Fibroblast of mammary gland (primary cell): ENCODE measurements at places on chromosomes 2 and 18.

DNA sequence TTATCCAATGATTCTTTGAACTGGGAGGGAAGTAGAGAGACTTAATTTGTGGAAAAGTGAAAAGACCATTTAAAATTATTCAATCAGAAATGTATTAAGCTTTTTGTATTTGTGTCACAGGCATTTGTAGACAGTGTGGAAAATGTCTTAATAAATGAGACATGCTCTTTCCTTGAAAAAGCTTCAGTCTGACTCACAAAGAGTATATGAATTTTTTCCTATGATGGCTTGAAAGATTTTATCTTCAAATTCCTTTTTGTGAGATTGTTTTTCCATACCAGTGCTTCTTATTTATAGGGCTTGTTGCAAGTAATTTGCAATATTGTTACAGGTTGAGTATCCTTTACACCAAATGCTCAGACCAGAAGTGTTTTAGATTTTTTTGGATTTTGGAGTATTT, 39.5 kb downstream of the STON1 start:
- DNase-seq, result no peak

- no peak for DNase-seq
Measured at GRCh38 chr2:147548451-147548850, 296.4 kb upstream of the ACVR2A start.

DNA sequence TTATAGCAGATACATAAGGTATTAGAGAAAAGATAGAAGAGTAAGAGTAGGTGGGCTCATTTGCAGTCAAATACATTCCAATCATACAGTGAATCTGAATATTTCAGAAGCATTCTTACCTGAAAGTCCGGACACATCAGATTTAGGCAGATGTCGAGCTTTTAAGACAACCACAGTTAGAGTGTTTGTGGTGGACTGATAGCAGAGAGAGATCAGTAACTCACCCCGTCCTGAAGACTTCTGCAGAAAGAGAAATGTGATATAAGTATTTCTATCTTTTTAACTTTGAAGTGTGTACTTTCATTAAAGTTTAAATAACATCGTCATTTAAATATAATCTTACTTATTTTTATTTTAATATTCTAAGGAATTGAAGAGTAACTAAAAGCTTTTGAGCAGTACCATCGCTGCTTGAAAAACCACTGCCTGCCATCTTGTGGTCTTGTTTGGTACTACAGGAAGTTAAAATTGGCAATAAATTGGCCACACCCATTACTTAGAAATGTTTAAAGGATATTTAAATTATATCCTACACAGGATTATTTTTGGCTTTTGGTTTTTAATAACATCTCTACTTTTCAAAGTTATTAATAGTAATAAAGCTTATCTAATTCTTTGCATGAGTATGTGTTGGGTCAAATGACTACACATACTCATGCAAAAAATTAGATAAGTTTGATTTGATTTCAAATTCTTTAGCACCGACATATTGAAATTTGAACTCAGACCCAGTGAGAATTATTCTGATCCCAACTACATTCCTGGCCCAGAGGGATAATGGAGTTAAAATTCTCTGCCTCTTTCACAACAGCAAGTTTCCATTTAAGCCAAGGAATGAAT, 5.5 kb downstream of the SYT4 start:
- peak; percentile 69 for DNase-seq

DNA sequence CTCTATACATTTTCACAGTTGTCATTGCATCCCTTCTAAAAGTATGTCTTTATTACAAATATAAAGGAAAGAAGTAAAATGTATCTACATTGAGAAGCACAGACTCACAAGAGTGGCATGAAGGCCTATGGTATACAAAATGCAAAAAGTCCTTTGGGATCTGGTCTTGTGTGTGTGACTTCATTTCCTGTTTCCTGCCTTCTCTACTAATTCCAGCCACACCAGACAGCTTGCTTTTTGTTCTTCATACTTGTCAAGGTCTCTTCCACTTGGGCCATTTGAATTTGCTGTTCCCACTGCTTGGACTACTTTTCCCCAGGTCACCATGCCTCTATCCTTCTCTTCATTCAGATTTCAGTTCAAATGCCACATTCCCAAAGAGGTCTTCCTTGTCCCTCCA, 6.7 kb upstream of the PNO1 start:
- peak; percentile 28 for DNase-seq

DNA sequence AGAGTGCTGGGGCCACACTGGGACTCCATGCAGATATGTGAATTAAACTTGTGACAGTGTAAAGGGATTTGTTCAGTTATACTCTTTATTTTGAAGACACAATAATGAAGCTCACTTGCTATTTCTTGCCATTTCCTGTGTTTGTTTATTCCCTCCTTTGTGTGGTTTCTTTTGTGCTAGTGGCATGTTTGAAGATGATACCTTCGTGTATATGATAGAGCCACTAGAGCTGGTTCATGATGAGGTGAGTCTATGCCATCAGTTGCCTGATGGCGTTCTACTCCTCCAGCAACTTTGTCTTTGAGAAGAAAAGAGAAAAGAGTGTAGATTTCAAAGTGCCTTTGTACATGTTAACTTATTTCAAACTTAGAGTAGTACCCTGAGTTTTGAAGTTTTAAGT, 99.2 kb upstream of the FAM237A start:
- DNase-seq, result no peak

- DNase-seq, result no peak
Measured at GRCh38 chr18:33014060-33014796, 241.4 kb upstream of the KLHL14 start.

- DNase-seq, result peak; percentile 14
Measured at GRCh38 chr2:240655931-240656886, 26.5 kb downstream of the AQP12B start.

DNA sequence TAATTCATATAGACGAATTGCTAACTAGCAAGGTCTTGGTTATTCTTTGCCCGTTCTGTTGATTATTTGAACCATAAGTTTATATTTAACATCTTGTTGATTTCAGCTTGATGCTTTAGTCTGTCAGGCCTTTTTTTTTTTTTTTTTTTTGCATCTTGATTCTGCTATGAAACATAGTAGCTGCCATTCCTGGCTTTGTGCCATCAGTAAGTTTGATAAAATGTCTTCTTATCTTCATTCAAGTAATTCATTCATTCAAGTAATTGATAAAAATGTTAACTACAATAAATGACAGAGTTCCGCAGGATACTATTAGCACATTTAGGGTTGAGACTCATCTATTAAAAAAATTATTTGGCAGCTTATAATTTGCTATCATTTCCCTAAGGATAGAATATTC, 134.7 kb downstream of the LYPD6B start:
- DNase-seq, result no peak

DNA sequence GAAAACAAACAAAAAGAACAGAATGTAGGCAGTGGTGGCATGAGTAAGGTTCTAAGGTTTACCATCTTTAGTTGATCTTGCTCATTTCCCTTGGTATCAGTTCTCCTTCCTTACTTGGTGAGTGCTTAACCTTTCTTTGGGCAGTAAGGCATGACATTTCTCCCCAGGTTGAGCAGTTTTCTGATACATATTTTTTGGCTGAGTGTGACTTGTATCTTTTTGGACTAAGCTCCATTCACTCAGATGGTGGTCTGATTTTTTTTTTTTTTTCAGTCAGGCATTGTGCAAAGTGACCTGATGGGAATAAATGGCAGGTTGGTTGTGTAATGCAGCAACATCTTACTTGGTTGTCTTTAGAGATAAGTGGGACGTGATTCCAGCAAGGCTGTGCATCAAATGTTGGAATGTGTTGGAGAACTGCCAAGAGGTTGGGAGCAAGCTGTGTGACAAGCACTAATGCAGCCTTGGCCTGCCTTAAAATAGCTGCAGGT, 15.1 kb downstream of the SPTBN1 start:
- peak; percentile 64 for DNase-seq

DNA sequence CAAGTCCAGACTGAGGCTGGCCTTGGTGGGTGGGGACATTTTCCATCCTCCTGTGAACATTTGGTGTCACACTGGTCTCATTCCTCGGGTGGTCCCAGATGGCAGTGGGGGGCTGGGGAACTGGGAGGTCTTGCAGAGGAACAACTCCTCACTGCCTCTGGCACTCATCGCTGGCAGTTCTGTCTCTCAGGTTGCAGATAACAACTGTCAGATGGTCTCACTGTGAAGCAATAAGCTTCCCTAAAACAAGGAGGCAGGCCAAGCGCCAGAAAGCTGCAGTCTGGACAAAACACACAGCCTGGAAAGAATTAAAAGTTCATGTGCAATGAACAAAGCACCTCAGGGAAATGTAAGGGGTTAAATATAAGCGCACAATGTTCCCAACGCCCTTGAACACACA, 78.1 kb downstream of the IRS1 start:
- peak; percentile 79 for DNase-seq

DNA sequence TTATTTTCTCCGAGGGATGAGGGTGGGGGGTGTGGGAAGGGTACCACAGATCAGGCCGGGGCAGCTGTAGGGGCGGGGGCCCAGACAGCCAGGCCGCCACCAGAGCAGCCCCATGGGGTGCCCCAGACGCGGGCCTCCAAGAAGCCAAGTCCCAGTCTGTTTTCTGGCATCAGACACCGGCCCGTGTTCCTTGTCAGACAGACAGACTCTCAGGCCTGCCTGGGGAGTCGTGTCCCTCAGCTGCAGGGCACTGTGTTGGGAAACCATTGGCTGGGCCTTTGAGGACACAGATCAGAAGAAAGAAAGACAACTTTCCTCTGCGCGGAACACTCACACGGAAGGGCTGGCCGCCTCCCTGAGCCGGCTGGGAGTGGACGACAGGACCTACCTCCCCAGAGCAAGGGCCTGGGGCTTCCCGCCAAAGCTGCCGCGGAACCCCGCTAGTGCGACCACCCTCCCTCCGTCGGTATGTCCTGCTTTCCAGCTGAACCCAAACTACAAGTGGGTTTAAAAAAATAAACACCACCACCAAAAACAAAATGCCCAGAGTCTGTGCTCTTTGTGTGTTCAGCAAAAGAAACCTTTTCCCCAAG, 88.0 kb downstream of the SMAD7 start:
- DNase-seq, result no peak

- DNase-seq, result peak; percentile 54
Measured at GRCh38 chr2:164839914-164840457, 1.6 kb downstream of the COBLL1 start.

DNA sequence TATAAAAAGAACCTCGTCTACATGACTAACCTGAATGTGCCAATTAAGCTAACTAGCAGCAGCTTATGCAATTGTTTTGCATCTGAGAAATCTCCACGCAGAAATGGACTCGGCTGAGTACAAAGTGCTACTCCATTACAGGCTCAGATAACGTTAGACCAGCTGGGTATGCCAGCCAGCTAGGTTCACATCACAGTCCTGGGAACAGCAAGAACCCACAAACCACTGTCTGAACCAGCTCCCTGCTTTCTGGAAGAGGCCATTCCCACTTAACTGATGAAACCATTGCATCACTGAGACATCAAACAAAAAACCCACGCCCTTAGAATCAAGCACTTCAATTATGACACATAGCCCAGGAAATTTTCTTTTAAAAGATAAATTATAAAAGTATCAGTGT, 202.7 kb downstream of the CYRIA start:
- no peak for DNase-seq

- DNase-seq, result no peak
Measured at GRCh38 chr2:191474464-191474863, 203.5 kb upstream of the NABP1 start.

DNA sequence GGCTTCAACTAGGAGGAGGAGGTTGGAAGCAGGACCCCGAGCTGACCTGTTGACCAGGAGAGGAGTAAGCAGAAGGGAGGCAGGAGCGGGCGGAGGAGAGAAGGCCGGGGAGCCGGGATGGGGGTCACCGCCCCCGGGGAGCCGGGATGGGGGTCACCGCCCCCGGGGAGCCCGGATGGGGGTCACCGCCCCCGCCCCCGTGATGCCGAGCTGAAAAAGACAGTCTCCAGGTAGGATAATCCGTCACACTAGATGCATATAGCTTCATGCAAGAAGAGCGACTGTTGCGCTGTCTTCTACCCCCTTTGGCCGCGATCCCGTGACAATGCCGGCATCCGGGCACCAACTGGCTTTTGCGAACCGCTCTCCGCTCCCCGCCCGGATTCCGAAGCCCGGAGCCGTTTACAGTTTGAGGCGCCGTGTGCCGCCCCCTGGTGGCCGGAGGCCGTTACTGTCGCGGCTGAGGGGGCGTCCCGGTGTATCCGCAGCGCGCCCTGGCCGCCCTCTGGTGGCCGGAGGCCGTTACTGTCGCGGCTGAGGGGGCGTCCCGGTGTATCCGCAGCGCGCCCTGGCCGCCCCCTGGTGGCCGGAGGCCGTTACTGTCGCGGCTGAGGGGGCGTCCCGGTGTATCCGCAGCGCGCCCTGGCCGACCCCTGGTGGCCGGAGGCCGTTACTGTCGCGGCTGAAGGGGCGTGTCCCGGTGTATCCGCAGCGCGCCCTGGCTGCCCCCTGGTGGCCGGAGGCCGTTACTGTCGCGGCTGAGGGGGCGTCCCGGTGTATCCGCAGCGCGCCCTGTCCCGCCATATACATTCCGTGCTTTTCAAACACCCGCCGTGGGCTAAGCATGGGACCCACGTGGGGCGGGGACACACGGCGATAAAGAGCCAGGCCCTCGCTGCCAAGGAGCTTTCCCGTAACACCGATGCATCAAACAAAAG, 89.6 kb downstream of the ACTR3 start:
- no peak for DNase-seq

DNA sequence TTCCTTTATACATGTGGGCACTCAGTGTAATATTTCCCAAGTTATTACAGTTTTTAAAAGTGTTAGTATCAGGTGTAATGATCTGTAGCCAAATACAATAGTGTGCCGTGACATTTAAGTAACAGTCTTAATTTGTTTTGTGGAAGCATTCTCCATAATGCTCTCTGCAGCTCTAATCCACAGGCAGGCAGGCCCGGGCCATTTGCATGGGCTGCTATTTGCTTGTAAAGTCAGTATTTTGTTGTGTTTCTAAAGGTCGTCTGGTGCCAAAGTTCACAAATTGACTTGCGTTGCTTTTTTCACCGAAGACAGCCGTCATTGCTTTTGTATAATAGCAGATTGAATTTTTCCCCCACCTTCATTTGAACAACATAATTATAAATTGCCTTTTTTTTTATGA, 153.0 kb downstream of the GBX2 start:
- DNase-seq, result no peak

DNA sequence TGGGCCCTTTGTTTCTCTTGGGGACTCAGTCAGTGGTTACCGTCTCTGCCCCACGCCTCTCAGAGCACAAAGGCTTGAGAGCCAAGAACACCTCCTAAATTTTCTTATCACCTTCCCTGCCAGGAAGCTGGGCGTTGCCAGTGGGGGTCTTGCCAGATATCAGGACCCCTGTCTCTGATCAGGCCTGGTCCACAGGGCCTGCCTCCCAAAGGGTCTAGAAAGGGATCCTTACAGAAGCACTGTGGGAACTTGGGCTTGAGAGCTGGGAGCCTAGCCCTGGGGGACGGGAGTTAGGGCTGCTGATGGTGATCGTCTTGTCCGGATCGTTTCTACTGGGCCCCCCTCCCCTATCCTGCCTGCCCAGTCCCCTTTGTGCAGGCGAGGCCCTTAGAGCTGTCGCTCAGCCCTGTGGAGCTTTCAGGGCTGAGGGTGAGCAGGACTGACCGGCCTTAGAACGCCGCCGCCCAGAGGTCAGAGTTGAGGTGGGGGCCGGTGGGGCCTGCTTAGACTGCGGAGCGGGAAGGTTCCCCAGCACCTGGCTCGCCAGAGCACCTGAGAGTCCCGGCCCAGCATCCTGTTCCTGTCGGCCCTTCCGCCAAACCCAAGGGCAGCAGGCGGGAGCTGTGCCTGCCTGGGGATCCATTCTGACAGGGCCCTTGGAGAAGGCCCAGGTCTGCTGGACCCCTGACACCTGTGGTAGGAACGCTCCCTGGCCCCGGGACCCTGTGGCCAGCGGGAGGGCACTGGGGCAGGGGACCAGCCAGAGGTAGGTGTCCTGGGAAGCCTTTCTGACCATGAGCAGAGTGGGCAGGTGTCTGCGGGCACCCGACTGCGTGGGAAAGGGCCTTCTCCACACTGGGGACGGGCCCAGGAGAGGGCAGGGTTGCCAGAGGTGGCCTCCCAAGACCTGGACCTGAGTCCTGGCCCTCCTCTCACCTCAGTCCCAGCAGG, 956 bp downstream of the ESPNL start:
- DNase-seq, result no peak
